AG04449 (cell line): ENCODE measurements at places on chromosomes 5 and 9.

- no peak for DNase-seq
Observed at GRCh38 chr9:114318416-114318815, 4.5 kb upstream of the ORM1 start.

GRCh38 chr5:139188558-139189270 lies 9.5 kb downstream of the SIL1 start:
- DNase-seq = no peak

DNA sequence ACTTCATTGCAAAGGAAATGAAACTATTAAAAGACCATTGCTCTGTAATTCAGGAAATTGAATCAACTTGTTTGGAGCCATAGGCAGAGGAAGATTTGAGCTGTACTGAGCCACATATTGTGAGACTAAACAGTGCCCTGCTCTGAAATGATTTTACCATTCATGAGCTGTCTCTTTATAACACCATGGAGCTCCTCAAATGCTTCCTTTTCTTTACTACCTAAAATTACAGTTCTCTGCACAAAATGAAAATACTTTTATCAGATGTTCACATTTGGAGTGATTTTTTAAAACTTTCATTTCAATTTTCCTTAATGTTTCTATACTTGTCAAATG lies 97.9 kb downstream of the NLN start:
- no peak for DNase-seq

- no peak for DNase-seq
Observed at GRCh38 chr9:113828221-113828620, 47.9 kb upstream of the ZNF618 start.

DNA sequence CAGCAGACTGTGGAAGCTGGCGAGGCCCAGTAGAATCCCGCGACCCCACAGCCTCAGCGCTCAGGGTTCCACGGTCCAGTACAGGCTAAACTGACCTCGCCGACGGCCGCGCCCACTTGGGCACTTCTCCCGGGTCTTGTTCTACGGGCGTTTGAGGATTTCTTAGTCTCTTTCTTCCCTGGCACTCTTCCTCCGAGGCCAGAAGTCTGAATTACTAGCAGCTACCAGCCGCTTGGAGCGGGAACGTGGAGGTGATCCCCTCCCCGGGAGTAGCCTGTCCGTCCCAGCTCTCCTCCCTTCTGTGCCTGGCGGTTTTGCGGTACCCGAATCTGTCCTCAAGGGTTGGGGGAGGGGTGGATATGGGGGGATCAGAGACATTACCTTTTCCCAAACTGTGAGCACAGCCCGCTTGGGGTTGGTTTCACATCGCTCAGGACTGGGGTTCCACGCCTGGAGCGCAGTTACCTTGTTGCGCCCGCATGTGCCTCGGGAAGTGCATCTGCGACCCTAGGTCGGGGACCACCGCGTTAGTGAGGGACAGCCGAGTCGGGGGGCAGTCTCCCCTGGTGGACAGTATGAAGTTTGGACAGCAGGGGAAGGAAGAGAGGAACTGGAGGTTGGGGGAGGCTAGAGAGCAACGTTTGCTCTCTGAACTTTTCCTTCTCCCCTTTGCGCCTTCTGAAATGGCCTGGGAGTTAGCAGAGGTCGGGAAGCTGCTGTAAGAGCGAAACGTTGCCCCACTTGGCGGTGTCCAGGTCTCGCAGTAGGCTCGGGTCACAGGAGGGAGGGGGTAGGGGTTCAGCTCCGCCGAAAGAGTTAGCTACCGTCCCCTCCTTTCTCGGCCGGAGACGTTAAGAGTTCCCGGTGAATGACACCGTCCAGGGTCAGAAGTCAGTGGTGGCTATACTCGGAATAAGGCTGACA lies 190.8 kb downstream of the MEF2C start:
- no peak for DNase-seq

GRCh38 chr9:32524892-32525708 lies 896 bp downstream of the RIGI start:
- no peak for DNase-seq
